EH (cell line): ENCODE measurements at places on chromosomes 12 and 14.

DNA sequence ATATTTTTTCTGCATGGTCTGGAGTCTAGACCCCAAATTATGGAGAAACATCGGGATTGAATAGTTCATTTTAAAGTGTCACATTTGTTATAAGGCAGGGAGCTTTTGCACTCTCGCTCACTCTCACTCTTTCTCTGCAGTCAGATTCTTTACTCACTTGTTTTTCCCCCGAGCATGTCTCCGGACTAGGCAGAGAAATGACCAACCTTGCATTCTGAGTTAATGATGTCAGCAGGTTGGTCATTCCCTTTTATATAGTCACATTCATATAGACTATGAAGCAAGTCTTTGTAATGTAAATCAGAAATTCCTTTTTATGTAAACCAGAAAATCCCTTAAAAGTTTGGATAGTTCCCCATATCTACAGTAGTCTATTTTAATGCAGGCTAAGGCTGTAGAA lies 4.1 kb downstream of the C12orf75 start:
- DNase-seq = peak; percentile 78

GRCh38 chr14:99039331-99040041 lies 232.5 kb downstream of the BCL11B start:
- DNase-seq = no peak

DNA sequence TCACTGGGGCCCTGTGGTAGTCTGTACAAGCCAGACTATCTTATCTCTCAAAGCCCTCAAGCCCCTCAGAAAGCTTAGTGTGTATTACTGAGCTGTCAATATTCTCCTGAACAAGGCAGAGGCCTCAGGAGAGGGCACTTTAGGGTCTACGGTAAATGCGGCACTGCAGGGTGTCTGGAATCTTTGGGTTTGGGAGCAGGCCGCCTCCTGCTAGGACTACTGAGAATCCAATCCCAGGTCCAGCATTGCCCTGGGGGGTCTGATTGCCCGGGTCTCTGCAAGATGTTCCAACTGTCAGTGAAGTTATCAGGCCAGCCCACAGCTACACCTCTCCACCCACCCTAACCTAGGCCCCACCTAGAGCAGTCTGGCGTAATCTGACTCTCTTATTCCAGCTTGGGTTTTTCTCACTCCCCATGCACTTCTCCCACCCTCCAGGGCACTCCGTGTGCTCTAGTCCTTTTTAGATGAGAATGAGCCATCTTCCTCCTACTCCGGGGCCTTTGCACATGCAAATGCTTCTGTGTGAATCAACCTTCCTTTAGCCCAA lies 4.3 kb upstream of the ZFP36L1 start:
- DNase-seq = no peak

GRCh38 chr12:25372002-25372401 lies 121.3 kb upstream of the KRAS start:
- no peak for DNase-seq

DNA sequence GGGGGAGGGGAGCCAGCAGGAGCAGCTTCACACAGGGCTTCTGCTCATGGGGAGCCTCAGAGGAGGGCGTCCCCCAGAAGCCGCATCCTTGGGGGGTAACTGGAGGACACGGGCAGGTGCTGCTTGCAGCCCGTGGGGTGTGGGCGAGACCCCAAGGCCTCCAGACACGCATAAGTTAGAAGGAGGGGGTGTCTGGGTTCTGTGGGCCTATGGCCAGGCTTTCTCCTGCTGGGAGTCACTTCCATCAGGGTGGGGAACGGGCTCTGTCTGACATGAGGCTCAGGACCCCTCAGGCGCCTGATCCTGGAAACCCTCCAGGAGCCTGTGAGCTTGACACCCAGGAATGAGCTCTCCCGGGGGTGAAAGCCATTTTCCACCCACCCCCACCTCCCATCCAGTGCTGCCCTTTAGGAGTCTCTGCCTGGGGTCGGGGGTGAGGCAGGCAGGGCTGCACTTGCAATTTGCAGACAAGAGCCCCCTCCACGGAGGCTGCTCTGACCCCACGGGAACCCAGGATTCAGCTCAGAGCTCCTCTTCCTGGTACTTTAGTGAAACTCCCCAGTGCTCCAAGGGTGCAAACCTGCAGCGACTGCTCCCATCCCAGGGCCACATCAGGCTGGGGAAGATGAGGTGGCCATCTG lies 325.7 kb downstream of the ADGRD1 start:
- no peak for DNase-seq

DNA sequence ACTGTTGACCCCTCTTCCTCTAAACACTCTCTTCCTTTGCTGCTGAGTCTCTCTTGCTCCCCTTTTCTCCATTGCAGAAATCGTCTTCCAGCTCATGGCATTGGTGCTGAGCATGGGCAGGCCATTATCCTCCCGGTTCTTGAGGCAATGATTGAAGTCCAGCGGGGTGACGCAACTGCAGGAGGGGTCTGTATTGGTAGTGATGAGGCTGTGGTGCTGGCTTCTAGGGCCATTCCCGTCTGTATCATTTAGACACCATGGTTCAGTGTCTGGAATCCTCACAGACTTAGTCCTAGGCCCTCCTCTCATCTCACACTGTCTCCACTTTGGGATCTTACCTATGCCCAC lies 720 bp upstream of the SLC22A17 start:
- no peak for DNase-seq

DNA sequence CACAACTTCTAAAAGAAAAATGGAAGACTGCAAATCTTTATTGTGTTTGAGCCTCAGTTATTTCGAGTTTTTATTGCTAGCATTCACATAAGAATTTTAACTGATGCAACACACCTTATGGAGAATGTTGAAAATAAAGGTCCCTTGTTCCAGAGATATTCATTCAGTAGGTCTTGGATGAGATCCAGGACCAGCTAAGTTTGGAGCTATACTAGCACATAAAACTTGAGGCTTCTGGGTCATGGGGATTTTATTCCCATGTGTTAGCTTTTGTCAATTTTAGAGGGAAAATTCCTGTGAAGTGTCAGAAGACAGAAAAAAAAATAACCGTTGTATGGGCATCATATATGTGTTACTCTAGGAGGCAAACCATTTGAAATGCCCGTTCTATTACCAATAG lies 693.2 kb upstream of the MIS18BP1 start:
- no peak for DNase-seq

- peak; percentile 47 for DNase-seq
These were observed 23.8 kb downstream of the ACTN1 start for GRCh38 chr14:68955164-68955850.

GRCh38 chr12:57340104-57340503 lies 89.1 kb upstream of the STAC3 start:
- DNase-seq = peak; percentile 76

- DNase-seq = no peak
These were observed 39.5 kb downstream of the SCARB1 start for GRCh38 chr12:124824195-124824594.

GRCh38 chr12:98736352-98737321 lies 91.5 kb downstream of the APAF1 start:
- DNase-seq = no peak

GRCh38 chr12:34297790-34298164 lies 275.5 kb downstream of the ALG10 start:
- DNase-seq = no peak

GRCh38 chr14:101590616-101591015 lies 29.3 kb downstream of the DIO3 start:
- no peak for DNase-seq

DNA sequence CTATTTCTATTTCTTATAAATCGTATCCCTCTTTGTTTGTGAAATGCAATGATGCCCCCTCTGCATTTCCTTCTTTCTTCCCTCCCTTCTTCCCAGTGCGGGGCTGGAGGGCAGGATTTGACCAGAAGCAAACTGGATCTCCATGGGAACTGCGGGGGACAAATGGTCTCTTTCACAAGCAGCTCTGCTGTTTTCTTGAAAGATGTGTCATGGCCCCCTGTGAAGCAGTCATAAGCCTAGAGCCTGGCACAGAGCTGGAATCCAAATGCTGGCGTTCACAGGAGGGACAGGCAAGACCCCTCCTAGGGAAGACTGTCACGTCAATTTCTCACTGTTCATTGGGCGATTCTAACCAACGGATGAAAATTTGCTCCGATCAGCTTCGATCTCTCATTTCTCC lies 203.5 kb upstream of the NOS1 start:
- no peak for DNase-seq

GRCh38 chr12:84856156-84856900 lies 56.3 kb downstream of the SLC6A15 start:
- no peak for DNase-seq

DNA sequence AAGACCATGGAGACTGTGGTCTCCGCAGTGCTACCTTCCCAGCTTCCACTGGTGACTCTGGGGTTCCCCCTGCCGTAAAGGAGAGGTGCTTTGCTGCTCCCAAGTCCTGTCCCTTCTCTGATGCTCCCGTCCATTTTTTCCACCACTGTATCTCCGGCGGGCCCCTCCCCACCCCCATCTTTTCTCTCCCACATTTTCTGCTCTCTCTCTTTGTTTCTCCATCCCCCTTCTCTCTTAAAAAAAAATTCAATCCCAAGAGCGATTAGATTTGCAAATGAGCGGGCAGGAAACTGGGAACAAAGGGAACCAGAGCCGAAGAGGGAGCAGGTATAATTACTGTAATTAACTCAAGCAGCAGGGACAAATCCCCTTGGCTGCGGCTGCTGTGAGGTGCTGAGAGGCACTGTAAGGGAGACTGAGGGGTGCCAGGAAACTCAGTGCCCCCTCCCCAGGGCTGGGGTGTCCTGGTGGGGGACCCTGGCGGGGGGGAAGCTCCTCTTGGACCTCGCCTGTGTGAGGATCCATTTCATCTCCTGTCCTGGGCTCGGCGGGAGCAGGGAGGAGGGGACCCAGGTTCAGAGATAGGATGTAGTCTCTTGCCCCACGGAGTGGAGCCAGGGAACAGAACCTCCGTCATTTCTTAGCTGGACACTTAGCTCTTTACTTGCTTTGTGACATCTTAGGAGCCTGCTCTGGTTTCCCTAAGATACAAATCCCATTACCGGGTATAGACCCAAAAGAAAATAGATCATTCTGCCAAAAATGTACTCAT lies 140.4 kb upstream of the NRXN3 start:
- DNase-seq = no peak

DNA sequence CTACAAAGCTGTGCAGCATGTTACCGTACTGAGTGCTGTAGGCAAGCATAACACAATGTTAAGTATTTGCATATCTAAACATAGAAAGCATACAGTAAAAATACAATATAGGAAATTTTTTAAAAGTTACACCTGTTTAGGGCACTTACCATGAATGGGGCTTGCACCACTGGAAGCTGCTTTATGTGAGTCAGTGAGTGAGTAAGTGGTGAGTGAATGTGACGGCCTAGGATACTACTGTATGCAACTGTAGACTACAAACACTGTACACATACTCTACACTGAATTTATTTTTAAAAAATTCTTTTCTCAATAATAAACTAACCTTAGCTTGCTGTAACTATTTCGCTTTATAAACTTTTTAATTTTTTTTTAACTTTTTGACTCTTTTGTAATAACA lies 82.1 kb upstream of the FSCB start:
- DNase-seq = no peak

- DNase-seq = no peak
These were observed 167.3 kb downstream of the DACT1 start for GRCh38 chr14:58805057-58805456.

DNA sequence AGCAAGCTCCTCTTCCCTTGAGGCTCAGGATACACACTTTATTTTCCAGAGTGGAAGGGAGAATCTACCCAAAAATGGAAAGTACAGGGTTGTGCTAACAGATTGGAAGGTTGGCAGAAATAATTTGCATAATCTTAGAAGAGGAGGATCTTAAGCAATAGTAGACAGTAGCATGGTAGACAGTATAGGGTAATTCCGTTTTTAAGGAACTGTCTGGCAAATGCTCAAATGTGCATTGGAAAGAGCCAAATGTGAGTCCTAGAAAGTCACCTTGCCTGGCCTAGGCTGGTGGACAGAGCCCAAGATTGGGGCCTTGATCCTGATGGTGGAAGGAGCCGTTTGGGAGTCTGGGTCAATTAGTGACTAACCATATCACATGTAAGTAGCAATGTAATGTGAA lies 13.1 kb upstream of the CARMIL3 start:
- no peak for DNase-seq

- no peak for DNase-seq
These were observed 213.1 kb upstream of the RTL1 start for GRCh38 chr14:101116486-101117130.

- DNase-seq = peak; percentile 96
These were observed 13.5 kb downstream of the DHRS7 start for GRCh38 chr14:60151715-60152114.

- DNase-seq = peak; percentile 78
These were observed 25.9 kb downstream of the RHOF start for GRCh38 chr12:121767525-121768016.

DNA sequence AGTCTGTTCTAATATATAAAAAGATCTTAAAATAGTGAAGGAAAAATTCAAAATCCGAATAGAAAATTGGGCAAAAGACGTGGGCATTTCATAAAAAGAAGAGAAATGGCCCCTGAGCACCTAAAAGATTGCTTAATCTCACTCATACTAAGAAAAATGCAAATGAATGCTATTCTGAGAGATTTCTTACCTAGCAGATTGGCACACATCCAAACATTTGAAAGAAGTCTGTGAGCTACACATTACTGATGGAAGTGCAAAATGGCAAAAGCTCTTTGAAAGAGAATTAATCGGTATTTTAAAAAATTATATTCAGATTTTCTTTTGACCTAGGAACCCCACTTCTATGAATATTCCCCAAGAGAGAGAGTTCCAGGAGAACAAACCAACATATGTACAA lies 280.4 kb upstream of the GARIN6 start:
- DNase-seq = no peak

DNA sequence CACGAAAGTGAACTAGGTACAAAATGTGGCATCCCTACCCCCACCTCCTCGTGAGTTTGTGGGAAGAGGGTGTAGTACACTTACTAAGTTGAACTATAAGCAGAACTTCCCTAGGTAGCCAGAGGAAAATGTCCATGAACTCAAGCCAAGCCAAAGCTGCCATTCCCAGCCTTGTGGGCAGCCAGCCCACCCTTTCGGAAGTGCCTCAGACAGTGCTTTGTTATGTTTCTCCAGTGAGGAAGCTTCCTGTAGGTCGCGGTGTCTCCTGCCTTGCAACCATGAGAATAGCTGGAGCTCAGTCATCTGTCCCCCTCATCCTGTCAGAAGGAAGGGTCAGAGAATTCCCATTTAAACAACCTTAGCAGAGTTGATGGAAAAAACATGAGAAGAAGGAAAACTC lies 266.9 kb downstream of the DUSP6 start:
- DNase-seq = no peak

DNA sequence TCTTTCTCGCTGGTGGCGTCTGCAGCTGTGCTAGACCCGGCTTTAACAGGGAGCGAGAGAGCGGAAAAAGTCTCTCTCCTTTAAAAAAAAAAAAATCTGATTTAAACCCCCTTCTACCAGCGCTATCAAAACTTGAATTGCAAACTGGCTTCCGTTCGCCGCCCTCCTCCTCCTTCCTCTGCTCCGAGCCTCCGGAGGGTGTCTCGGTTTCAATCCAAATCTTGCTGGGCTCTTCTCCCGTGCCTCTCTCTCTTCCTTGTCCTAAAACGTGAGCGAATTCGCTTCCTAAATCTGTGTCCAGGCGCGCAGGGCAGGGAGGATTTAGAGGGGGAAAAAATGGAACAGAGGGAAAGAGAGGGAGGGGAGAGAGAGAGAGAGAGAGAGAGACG lies 272 bp downstream of the TBX3 start:
- no peak for DNase-seq
